ENCODE measurements at places on chromosomes 2 and 18.

DNA sequence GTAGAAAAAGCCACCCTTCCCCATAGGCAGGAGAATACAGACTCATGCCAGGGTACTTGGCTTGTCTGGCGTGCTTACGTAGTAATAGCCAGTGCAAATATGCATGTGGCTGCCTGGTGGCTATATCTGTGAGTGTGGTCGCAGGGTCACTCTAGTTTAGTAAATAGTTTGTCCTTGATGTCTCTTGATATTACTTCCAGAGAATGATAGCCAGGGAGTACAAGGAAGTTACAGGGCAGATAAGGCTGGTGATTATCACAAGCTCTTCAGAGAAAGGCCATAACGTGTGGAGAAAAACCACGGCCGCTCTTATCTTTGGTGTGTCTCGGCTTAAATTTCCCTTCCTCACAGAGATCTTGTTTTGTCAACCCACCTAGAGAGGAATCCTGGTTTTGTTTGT, 54.3 kb upstream of the SLC39A10 start:
- no peak for ATAC-seq

- ATAC-seq, result peak; percentile 32
These were observed 94.6 kb downstream of the CD8B2 start for GRCh38 chr2:106581755-106582147.

GRCh38 chr2:19611491-19612332, 253.3 kb upstream of the OSR1 start:
- no peak for ATAC-seq

GRCh38 chr18:72104851-72105250, 439.3 kb downstream of the CBLN2 start:
- ATAC-seq, result no peak

DNA sequence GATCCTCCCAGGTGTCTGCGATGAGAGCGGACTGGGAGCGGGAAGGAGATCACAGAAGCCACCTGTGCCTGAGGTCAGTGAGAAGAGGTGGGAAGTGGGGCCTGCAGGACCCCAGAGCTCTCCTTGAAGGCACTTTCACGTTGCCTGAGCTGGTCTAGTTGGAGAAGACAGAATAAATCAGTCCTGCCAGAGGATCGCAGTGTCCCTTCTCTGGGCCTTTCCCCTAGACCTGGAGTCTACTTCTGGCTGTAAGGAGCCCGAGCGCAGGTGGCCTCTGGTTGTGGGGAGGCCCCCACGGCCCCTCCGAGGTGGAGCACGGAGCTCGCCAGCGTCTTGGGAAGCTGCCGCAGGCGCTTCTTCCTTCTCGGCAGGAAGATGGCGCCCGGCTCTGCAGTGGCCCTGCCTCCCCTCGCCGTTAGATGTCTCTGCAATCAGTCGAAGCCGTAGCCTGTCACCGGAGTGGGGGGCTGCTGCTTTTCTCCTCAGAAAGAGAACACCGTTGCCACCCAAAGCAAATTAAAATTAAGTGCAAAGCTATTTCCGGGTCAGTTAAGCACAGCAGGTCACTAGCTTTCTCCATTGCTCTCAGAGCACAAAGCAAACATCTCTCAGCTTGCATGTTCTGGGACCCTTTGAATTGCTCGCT, 212.0 kb upstream of the MYT1L start:
- no peak for ATAC-seq

DNA sequence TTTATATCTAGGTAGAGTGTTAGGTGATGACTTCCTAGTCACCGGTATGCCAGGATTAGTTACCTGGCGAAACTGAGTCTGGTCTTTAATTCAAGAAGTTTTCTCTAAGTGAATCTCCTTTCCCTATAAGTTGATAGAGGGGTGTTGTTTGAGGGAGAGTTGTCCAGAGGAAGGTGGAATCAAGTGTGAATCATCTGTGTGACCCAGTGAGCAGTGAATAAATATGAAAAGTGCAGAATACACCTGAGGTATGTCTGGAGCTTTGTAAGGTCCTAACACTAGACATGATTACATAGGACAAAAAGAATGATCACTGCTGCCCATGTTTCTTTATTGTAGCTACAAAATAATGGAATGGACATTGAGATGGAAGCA, 11.2 kb downstream of the POU3F3 start:
- no peak for ATAC-seq

GRCh38 chr2:75790121-75790813, 79.6 kb upstream of the GCFC2 start:
- ATAC-seq, result no peak

DNA sequence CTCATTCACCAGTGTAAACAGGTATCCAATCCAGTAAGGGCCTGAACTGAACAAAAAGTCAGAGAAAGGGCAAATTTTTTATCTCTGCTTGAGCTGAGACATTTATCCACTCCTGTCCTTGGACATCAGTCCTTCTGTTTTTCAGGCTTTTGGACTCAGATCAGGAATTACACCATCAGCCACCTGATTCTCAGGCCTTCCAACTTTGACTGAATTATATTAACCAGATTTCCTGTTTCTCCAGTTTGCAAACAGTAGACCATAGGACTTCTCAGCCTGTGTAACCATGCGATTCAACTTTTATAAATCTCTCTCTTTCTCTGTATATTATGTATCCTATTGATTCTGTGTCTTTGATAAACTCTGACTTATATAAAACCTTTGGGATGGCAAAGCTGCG, 289.3 kb upstream of the CDH2 start:
- ATAC-seq, result no peak

DNA sequence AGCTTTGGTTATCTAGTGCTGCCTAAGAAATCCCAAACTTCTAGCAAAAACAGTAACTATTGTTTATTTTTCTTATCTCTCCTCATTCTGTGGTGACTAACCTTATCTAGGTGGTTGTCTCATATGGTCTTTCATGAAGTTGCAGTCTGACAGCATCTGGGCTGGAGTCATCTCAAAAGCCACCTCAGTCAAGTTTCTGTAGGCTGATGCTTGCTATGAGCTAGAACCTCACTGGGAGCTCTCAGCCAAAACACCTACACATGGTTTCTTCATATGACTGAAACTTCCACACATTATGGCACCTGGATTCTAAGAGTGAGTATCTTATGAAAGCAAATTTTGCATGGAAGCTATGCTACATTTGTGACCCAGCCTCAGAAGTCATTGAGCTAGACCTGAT, 596.4 kb upstream of the VRK2 start:
- peak; percentile 38 for ATAC-seq

All from activated T-helper 17 cell treated with anti-CD3 and anti-CD28 coated beads, Interleukin-2, amount 50 U/mL, for 72 hours (primary cell).